ENCODE measurements at places on chromosomes 11 and 22. TPM values are rescaled to one million over a fixed set of nuclear protein-coding genes. Genes with fewer than 3 reads are reported as not detected.

The MMP11 gene
- 2.3 TPM for total RNA-seq

The ARHGAP8 gene
- 27.6 TPM for total RNA-seq

The SLC22A6 gene
- not detected for total RNA-seq

The OR8G1 gene
- not detected for total RNA-seq

The MAJIN gene
- total RNA-seq, result 0.27 TPM

The CABP4 gene
- total RNA-seq, result 0.33 TPM

- DNase-seq, result no peak
- peak overlapping the region; percentile 83 for H3K27ac ChIP-seq
- peaks cover 58% of the 10 kb centered on the region for H3K4me1 ChIP-seq
Observed at GRCh38 chr11:12721816-12722604, 47.8 kb downstream of the TEAD1 start.

GRCh38 chr22:40512426-40513136, 123.9 kb downstream of the MRTFA start:
- peaks cover 48% of the 10 kb centered on the region for H3K4me1 ChIP-seq
- peak overlapping the region; percentile 89 for H3K27ac ChIP-seq
- no peaks in the 10 kb centered on the region for H3K27me3 ChIP-seq
- H3K4me3 ChIP-seq, result no peak overlapping the region

GRCh38 chr11:114525682-114526081, 34.0 kb downstream of the NXPE1 start:
- DNase-seq, result no peak
- H3K4me1 ChIP-seq, result no peaks in the 10 kb centered on the region
- no peak overlapping the region for H3K27ac ChIP-seq
- no peaks in the 10 kb centered on the region for H3K27me3 ChIP-seq

DNA sequence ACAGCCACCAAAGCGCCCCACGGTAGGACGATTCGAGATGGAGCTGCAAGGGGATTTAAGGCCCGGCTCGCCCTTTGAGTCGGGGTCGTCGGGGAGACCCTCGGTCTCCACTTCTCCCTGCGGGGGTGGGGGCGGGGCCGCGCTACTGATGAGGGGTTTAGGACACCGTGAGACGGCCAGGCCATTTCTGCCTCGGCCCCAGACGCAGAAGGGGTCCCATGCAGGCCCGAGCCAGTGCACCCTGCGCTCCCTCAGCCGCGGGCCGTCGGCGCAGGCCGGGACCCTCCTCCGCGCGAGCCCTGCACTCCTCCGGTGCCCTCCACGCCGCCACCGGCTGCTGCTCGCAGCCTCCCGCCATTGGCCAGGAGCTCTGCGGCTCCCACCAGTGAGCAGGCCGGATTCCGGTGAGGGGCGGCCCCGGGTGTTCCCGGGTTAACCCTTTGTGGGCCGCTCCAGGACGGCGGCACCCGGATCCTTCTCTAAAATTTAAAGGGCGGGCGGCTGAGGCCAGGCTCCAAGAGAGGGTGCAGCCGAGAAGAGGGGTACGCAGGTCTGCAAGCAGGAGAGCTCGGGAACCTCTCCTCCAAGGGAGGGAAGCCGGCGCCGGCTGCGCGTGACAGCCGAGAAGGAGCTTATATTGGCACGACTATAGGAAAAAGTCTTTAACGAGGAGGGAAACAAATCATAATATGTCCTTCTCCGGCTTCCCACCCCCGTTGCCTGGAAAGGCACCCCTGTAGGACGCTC, 18.0 kb downstream of the CREB3L1 start:
- H3K27ac ChIP-seq, result no peak overlapping the region
- H3K4me3 ChIP-seq, result peak overlapping the region; percentile 30
- H3K27me3 ChIP-seq, result no peaks in the 10 kb centered on the region
- H3K36me3 ChIP-seq, result no peaks in the 10 kb centered on the region

- H3K4me3 ChIP-seq, result no peak overlapping the region
- H3K4me1 ChIP-seq, result peaks cover 9% of the 10 kb centered on the region
- no peak for DNase-seq
- H3K27ac ChIP-seq, result no peak overlapping the region
- no peaks in the 10 kb centered on the region for H3K36me3 ChIP-seq
Observed at GRCh38 chr11:108662700-108663099, 2.2 kb upstream of the DDX10 start.

DNA sequence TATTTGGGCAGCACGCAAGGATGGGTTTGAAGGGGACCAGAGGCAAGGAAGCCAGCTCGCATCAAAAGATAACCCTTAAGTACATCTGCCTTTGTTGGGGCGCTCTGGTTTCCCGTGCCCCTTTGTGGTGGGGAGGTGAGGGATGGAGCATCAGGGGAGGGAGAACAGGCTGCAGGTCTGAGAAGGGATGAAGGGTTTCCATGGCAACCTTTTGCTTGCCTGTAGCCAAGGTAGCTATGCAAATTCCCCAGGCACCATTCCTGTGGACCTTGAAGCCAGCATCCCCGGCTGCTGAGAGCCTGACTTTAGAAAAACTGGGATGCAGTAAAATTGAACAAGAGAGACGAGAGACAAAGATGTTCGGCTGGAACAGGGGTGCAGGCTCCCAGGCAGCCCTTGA, 75.7 kb downstream of the SEZ6L start:
- H3K4me3 ChIP-seq, result no peak overlapping the region
- H3K27me3 ChIP-seq, result no peaks in the 10 kb centered on the region
- DNase-seq, result no peak
- H3K36me3 ChIP-seq, result no peaks in the 10 kb centered on the region
- no peaks in the 10 kb centered on the region for H3K4me1 ChIP-seq

DNA sequence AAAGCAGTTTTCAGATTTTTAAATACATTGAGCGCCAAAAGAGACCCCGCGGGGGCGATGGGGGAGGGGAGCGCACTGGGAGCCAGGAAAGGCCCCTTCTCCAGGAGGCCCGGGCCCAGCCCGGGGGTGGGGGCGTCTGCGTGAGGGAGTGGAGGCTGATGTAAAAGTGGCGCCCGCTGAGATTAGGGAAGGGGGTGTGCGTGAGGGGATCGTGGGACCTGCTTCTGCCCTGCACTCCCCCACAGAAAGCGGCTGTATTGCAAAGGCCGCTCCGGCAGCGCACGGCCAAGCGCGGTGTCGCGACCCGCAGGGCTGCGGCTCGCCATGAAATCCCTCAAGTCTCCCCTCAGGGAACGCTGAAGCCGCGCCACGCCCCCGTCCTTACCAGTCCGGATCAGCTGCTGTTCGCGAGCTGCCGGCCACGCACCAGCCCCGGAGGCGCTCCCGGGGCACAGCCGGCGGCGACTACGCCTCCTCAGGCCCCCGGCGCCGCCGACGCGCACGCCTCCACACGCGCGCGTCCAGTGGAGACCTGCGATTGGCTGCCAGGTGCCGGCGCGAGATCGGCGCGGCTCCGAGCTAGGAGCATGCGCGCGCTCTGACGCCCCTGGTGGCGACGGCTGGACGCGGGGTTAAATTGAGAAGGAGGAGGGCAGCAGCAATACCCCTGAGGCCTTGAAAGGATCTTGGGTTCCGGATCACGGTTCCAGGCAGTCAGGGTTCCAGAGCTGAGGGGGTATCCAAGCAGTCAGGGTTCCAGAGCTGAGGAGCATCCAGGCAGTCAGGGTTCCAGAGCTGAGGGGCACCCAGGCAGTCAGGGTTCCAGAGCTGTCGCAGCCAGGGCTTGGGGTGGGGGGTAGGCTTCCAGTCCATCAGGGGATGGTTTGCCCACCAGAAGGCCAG, at the start of gene ZNF280B:
Gene ZNF280B (minus strand): TSS at position 469 of the 903 bp plus-strand sequence. CDS start 19,344 bp downstream, outside the sequence.
- H3K4me1 ChIP-seq, result peaks cover 4% of the 10 kb centered on the region
- peak; percentile 80 for DNase-seq
- H3K4me3 ChIP-seq, result peak within 1 kb of the TSS; percentile 41
- H3K27ac ChIP-seq, result no peak within 1 kb of the TSS

DNA sequence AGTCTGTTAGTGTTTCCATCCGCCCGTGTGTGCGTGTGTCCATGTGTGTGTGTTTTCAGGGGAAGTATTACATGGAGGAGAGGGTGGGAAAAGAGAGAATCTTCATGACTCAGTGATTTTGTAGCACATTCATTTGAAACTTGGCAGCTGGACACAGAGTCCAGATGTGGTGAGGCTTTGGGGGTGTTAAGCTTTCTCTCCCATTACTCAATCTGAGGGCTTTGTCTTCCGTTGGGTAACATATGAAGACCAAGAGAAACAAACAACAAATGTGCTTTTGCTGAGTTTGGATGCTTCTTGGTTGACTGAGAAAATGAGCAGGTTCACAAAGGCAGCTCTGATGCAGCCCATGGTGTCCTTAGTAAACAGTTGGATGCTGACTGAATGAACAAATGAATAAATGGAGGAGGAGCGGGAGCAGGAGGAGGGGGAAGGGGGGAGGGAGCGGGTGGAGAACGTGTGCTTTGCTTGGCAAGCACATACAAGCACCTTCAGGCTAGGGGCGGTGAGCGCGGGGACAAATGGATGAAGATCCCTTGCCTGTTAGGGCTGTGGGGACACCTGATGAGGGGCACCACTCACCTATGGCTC, 104.3 kb downstream of the ST3GAL4 start:
- H3K4me1 ChIP-seq, result no peaks in the 10 kb centered on the region
- no peaks in the 10 kb centered on the region for H3K27me3 ChIP-seq
- H3K36me3 ChIP-seq, result no peaks in the 10 kb centered on the region

DNA sequence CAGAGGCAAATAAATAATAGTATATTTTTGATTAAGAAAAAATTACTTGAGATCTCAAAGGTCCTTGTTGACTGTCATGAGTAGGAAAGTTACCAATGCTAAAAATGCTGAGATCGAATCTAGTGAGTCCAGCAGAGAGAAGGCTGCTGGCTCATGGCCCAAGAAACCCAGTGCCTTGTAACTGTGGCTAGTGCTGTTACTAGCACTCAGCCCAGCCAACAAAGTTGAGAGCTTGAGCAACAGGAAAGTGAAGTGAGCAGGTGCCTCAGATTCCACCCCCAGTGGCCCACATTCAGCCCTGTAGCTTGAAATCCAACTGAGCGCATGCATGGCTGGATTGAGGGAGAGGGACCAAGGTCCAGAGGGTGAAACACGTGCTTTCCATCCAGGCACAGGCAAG, 398.2 kb downstream of the SHANK2 start:
- DNase-seq, result peak; percentile 91
- H3K36me3 ChIP-seq, result no peaks in the 10 kb centered on the region
- no peaks in the 10 kb centered on the region for H3K27me3 ChIP-seq
- H3K27ac ChIP-seq, result peak overlapping the region; percentile 72
- no peak overlapping the region for H3K4me3 ChIP-seq

DNA sequence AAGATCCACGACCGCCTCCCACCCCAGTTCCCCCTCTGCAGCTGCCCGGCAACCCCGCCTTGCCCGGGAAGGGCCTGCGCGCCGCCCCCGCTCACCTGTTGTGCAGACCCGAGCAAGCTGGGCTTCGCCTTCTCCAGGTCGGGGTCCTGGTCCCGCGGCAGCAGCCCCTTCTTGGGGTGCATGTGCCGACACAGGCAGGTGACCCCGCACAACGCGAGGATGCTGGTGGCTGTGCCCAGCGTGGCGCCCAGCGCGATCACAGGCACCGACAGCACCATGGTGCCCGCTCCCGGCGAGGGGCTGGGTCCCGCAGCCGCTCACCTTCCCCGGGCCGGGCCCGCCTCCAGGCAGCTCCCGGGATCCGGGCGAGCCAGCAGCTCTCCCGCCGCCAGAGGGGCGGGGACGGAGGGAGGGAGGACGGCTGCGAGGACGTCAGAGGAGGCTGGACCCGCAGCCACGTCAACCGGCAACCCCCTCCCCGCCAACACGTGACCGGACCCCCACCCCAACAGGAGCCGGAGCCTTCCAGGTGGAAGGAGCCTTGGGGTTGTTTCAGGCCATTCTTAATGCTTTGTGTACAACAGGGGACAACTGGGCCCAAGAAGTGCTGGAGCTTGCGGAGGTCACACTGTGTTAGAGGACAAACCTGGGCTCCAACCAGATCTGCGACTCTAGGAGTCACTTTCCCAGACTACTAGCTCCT, at the start of gene SYT13:
Gene SYT13 (minus strand): TSS at position 412 of the 703 bp plus-strand sequence. CDS start 134 bp downstream, at position 278.
- peaks cover 17% of the 10 kb centered on the region for H3K4me1 ChIP-seq
- no peak within 1 kb of the TSS for H3K27ac ChIP-seq
- H3K36me3 ChIP-seq, result no peaks in the 10 kb centered on the region
- no peaks in the 10 kb centered on the region for H3K27me3 ChIP-seq

DNA sequence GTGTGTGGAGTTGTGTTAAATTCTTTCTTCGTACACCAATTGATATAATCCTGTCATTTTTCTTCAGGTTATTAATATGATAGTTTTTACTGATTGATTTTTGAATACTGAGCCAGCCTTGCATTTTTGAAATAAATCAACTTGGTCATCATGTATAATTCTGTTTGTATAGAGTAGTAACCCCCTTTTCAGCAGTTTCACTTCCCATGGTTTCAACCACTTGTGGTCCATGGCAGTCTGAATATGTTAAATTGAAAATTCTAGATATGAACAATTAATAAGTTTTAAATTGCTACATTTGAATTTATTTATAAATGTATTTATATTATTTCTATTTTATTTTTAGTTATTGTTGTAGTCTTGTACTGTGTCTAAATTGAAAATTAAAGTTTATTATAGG, 32.6 kb downstream of the MS4A6A start:
- no peak overlapping the region for H3K27ac ChIP-seq
- H3K4me1 ChIP-seq, result no peaks in the 10 kb centered on the region
- H3K36me3 ChIP-seq, result no peaks in the 10 kb centered on the region

- no peak for DNase-seq
- H3K36me3 ChIP-seq, result no peaks in the 10 kb centered on the region
- H3K27ac ChIP-seq, result peak overlapping the region; percentile 19
- H3K4me3 ChIP-seq, result no peak overlapping the region
- H3K4me1 ChIP-seq, result peaks cover 17% of the 10 kb centered on the region
Observed at GRCh38 chr11:11231763-11232162, 121.3 kb downstream of the CSNK2A3 start.

- no peak overlapping the region for H3K27ac ChIP-seq
- H3K4me3 ChIP-seq, result no peak overlapping the region
- H3K27me3 ChIP-seq, result peaks cover 2% of the 10 kb centered on the region
- no peaks in the 10 kb centered on the region for H3K36me3 ChIP-seq
Observed at GRCh38 chr11:131591051-131591461, 220.6 kb downstream of the NTM start.

DNA sequence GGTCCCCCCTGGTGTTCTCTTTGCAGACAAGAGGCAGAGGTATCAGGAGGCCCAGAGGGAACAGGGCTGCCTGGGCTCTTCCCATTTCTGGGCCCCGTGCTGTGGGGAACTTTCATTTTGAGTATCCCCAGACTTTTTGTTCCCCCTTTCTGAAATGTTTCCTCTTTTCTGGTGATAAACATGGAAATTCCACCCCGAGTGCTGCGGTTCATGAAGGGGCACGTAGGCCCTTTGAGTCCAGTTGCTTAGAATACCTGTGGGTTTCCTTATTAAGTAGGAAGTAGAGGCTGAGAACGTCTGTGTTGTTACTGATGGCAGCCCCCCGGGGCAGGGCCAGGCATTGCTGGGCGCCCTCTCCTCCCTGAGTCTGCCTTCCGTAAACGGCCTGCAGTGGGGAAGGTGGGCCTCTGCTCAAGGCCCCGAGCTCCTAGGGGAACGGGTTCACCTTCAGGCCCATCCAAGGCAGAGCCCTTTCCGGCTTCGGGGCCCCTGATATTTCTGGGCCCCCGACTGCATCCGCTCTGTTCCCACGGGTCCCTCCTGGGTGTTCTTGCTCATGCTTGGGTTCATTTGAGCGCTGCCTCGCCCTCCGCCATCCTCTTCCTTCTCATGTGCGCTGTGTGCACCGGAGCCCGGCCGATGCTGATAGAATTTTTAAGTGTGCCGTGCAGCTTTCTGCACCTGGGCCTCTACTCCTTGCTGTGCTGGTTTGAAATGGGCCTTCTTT, 12.0 kb downstream of the TBC1D22A start:
- no peaks in the 10 kb centered on the region for H3K27me3 ChIP-seq
- DNase-seq, result no peak
- H3K4me1 ChIP-seq, result peaks cover 64% of the 10 kb centered on the region
- peak overlapping the region; percentile 36 for H3K27ac ChIP-seq
- no peak overlapping the region for H3K4me3 ChIP-seq

GRCh38 chr11:128412847-128413791, 174.2 kb downstream of the ETS1 start:
- H3K36me3 ChIP-seq, result no peaks in the 10 kb centered on the region
- H3K27ac ChIP-seq, result no peak overlapping the region
- no peaks in the 10 kb centered on the region for H3K4me1 ChIP-seq
- no peak for DNase-seq

- no peak for DNase-seq
- no peaks in the 10 kb centered on the region for H3K36me3 ChIP-seq
- no peak overlapping the region for H3K4me3 ChIP-seq
Observed at GRCh38 chr11:109522116-109522755, 100.2 kb downstream of the C11orf87 start.
